ENCODE measurements at places on chromosomes 7 and 10.

- no peak for DNase-seq
Measured at GRCh38 chr7:125695626-125696025, 766.0 kb upstream of the POT1 start.

DNA sequence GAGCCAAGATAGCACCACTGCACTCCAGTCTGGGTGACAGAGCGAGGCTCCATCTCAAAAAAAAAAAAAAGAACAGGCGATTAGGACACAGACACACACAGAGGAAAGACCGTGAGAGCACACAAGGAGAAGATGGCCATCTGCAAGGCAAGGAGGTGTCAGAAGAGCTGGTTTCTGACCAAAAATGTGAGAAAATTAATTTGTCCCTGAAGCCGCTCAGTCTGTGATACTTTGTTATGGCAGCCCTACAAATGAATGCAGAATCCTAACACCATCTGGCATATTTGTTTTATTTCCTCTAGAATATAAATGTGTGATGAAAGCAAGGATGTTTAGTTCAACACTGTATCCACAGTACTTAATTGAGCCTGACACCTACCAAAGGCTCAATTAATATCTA, 69.7 kb downstream of the ZFAND4 start:
- no peak for DNase-seq

GRCh38 chr7:24284699-24285506, 913 bp downstream of the NPY start:
- DNase-seq: peak; percentile 12

- no peak for DNase-seq
Measured at GRCh38 chr7:30347226-30348082, 63.1 kb downstream of the ZNRF2 start.
